ENCODE measurements at places on chromosomes 13 and 19.

DNA sequence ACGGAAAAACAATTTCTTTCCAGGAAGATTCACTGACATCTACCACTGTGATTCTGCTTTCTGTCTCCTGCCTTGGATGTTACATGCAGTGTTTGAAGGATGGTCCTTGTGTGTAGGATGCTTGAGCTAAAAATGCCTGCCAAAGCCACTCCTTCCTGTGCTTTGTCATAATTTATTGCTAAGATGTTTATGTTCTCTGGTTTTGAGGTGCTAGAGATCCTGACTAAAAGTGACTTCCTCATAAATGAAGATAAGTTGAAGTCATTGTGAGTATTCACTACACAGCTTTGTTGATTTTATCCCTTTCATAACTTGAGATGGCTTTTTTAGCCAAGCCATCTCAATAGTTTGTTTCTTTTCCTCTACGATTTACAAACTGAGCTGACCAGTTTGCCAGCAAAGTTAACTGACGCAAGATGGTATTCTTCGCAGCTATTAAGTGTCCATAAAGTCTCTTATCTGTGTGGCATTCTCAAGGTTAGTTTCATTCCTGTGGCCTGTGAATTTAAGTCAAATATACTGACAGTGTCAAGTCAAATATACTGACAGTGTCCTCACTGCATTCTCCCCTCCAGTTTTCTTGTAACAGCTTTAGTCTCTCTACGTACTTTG is 15.7 kb upstream of the FBXL3 start:
- DNase-seq = no peak

DNA sequence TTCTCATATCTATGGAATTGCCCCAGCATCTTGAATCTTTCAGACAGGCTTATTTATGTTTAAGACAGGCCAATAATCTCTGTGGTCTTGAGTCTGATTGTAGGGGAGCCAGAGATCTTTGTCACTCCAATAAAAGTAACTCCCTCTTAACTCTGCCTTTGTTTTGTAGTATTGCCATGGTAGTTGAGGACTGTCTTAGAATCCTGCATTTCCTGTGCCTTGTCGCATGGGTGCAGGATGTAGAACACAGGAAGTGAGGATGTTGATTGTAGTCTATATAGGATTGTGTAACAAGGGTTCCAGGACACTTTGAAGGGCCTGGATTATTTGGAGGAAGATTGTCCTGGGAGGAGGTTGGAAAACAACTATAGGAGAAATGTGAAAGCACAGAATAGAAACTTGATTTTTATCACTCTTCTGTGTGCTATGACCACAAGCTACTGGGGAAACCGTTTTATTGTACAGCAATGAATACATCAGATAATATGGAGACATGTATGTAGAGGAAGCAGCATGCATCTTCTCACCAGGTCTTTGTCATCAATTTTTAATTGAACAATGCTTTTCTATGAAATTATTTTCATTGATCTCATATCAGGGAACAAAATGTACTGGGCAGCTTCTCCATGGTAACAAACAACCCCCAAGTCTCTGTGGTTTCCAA is 411.7 kb downstream of the FGF9 start:
- DNase-seq = no peak

DNA sequence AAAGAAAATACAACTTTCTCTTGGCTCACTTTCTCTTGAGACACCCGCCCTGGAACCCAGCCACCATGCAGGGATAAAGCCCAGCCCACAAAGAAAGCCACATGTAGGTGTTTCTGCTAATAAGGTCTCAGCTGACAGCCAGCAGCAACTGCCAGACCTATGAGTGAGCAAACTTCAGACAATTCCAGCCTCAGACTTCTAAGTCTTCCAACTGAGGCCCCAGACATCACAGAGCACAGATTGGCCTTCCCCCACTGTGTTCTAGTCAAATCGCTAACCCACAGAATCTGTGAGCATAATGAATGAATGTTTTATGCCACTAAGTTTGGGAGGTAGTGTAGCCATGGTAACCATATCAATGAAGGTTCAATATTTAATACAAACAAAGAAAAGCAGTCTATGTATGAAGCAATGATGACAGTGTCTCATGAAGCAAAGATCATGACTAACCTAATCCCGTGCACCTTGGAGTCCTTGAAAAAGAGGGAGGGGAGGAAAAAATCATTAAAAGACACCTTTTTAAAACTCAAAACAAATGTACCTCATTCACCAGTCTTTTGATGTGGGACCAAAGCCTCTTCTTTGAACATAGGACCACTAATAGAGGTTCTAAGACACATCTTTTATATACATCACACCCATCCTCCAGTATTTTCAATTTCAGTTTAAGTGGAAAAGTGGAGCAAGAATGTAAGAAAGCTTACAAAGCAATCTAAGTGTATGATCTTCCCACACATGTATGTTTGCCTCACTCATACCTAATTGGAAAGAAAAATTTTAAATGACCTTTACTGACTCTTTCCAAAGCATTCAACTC is 6.2 kb downstream of the MRPS31 start:
- DNase-seq = no peak

- no peak for DNase-seq
Measured at GRCh38 chr13:106415971-106416370, 119.5 kb downstream of the EFNB2 start.

DNA sequence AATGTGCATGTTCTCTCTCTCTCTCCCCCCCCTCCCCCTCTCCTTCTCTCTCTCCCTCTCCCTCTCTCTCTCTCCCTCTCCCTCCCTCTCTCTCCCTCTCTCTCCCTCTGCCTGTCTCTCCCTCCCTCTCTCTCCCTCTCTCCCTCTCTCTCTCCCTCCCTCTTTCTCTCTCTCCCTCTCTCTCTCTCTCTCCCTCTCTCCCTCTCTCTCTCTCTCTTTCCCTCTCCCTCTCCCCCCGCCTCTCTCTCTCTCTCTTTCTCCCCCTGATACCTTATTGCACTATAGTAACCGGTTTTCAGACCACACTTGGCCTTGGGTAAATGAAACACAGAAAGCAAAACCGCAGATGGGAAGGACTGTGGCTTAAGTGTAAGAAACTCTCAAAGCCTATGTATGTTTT is 34.7 kb upstream of the SPACA7 start:
- no peak for DNase-seq

Measured in activated CD8-positive, alpha-beta T cell treated with anti-CD3 and anti-CD28 coated beads, Interleukin-2, amount 10 ng/mL, durations not matched to agents 7 days and 5 days (primary cell).